ENCODE measurements at places on chromosomes 16 and 17.

- no peak for DNase-seq
Measured at GRCh38 chr16:10883004-10883403, 6.0 kb downstream of the CIITA start.

DNA sequence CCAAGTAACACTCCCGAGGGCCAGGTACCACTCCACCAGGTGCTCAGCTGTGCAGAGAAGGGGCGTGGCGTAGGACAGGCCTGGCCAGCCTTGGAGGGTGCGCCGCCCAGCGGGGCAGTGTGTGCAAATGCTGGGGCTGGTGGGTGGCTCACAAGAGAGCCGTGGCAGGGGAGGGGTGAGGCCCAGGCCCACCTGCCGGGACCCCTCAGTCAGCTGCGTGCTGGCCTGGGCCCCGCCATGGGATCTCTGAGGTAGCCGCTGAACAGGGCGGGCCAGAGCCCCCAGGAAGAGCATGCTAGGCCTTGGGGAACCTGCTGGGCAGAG, 8.8 kb downstream of the TPSG1 start:
- DNase-seq: no peak

GRCh38 chr17:19720210-19720475, 3.8 kb upstream of the SLC47A2 start:
- no peak for DNase-seq

DNA sequence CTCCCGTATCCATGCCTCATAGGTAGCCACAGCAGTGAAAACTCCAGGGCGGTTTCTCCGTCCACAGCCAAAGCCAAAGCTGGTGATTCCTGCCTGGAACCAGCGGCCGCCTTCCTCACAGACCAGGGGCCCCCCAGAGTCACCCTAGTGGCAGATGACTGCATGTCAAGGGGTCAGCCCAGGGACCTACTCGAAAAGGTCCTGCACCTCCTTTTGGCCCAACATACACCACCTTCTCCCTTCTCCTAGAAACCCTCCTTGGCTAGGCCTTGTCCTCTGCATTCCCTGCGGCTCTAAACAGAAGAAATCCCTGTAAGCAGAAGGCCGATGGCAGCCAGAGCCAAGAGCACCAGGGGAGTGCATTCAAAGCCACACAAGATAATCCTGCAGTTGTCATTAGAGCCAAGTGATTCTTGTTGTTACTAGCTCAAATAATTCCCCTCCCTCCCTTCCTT, 6.1 kb downstream of the PRSS36 start:
- DNase-seq: no peak

GRCh38 chr16:69626256-69626655, 60.5 kb downstream of the NFAT5 start:
- DNase-seq: no peak

- peak; percentile 69 for DNase-seq
Measured at GRCh38 chr17:20992987-20993862, 49.6 kb downstream of the USP22 start.

- DNase-seq: no peak
Measured at GRCh38 chr17:64058621-64059020, 38.2 kb upstream of the ICAM2 start.

- no peak for DNase-seq
Measured at GRCh38 chr16:87854907-87855683, 14.2 kb downstream of the SLC7A5 start.

- DNase-seq: peak; percentile 62
Measured at GRCh38 chr16:9092282-9092977, 986 bp downstream of the HAPSTR1 start.

DNA sequence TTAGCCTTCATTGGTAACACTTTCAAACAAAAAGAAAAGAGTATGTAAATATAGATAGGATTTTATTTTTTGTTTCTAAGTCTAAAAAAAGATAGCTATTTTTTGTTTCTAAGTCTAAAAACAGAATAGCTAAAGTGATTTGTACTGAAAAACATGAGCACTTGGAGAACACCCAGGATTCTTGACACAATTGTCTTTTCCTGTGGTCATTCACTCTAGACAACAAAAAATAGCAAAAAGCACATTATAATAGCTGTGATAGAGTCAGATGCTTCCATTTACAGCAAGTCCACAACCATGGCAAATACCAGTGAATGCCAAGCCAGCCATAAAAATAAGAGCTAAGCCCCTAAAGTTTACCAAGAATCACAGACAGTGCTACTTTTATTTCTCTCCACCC, 36.7 kb downstream of the SKAP1 start:
- no peak for DNase-seq

GRCh38 chr16:87561200-87562105, 40.9 kb upstream of the JPH3 start:
- DNase-seq: no peak

- no peak for DNase-seq
Measured at GRCh38 chr17:77394540-77395295, 253.9 kb downstream of the SEC14L1 start.

- no peak for DNase-seq
Measured at GRCh38 chr17:29054835-29055234, 11.9 kb downstream of the PIPOX start.

- DNase-seq: peak; percentile 69
Measured at GRCh38 chr17:63946440-63947363, 14.6 kb upstream of the CD79B start.

- DNase-seq: no peak
Measured at GRCh38 chr16:5065326-5065725, 430 bp downstream of the C16orf89 start.

- DNase-seq: no peak
Measured at GRCh38 chr16:57870753-57871454, 68.6 kb upstream of the KIFC3 start.

GRCh38 chr17:55157165-55157564, 107.6 kb upstream of the HLF start:
- no peak for DNase-seq

DNA sequence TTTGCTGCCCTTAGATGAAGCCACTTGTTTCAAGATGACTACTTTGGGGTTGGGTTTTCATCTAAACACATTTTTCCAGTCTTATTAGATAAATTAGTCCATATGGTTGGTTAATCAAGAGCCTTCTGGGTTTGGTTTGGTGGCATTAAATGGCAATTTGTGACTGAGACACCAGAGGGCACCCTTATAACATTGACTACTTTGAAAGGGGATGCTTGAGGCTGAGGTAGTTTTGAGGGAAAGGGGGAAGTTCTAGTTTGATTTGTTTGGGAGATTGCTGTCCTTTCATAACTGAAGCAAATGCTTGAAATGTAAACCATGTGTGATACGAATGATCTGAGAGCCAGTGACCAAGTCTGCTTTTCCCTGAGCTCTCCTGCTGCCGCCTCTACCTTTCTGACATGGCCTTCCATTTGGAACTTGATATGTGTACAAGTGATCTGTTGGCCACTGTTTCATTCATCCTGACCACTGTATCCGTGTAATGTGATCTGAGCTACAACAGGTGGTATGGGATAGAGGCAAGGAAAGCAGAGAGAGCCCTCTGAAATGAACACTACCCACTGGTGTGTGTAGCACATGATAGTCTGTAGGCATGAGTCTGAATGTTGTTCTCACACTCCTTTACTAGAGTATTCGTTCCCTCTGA, 5.8 kb upstream of the RARA start:
- DNase-seq: no peak
